ENCODE measurements at places on chromosomes 6 and 20.

- peak; percentile 80 for DNase-seq
Observed at GRCh38 chr6:56938649-56939191, 16.2 kb upstream of the BEND6 start.

DNA sequence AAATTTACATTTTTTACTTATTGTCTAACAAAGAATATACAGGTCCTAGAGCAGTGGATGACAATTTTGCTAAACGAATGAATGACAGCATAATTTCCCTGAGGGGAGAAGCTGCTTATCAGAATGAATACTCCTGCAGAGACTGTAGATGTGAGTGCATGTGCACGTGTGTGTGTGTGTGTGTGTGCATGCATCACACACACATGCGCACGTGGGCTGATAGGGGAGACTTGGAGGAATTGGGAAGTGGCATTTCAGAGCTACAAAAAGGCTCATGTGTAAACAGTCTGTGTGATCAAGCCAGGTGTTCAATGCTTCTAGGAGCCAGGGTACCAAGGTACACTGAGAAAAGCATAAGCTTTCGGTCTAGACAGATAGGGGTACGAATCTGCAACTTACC, 93.5 kb upstream of the SASH1 start:
- no peak for DNase-seq

DNA sequence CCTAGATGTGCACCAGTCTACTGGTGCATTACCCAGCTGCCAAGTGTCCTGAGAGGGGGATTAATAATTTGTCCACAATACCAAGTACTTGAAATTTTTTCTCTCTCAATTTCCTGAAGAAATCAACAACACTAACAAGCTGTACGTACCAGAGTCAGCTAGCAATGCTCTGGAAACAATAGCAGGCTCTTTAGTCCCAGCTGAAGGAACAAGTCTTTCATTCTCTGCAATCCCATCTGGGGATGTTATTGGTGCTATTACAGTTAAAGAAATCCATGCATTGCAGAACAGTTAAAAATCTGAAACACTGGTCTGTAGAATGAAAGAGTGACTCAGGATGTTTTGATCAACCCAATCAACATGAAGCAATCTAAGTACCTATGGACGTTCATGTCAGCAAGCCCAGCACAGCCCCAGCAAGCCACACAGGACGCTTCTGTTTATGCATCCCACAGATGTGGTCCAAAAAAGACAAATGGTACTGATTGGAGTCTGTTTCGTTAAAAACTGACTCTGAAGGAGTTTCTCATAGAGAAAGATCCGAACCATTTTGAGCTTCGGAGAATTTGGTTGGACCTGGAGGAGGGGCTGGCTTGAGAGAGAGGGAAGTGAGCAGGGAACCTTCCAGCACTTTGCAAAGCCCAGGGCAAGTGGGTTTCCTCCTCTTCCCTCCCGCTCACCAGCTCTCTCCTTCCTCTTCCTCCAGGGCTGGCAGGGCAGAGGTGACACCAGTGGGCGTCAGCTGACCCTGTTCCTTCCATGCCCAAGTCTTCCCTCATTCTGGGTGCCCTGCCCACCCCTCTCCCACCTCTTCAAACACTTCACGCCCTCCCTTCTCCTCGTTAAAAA, 11.9 kb downstream of the PRR18 start:
- no peak for DNase-seq

DNA sequence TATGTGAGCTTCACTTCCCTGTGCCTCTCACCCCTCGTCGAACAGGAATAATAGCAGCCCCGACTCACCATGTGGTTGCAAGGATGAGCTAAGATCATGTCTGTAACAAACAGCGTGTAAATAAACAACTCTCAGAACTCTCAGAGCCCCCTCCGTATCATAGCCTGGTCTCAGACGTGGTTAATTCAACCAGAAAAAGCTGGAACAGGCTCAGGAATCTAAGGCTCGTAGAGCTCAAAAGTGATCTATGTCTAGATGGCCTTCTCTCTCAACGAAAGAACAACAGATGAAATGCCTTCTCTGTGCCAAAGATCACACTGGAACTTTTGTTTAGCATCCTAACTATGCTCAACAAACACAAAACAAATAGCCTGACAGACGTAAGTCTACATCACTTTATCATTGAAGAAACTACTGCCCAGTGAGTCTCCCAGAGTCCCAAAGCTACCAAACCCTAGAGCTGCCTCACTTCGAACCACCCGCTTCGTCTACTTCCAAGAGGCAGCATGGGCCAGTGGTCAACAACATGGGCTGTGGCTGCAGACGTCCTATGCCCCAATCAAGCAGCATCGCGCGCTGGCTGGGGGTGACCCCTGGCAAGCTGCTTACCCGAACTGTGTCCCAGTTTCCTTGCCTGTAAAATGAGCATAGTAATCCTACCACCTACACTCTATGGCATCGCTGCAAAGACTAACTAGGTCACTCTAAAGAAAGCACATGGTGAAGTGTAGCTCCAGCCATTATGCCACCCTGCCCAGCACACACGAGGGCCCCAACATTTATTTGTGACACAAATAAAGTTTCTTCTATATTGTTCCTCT, 35.1 kb downstream of the NFATC2 start:
- no peak for DNase-seq

DNA sequence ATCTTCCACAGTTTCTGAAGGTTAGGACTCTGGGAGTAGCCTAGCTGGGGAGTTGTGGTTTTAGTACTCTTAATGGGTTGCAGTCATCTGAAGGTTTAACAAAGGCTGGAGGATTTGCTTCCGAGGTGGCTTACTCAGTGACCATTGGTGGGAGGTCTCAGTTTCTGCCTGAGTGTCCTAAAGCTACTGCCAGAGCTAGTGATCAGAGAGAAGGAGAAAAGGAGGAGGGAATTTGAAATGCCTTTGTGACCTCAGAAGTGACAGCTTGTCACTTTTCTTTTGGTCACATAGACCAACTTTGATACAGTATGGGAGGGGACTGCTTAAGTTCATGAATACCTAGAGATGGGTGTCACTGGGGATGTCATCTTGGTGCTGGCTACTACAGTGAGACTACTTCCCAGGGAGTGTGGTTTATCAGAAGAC, 41.3 kb downstream of the NCOA3 start:
- peak; percentile 29 for DNase-seq

DNA sequence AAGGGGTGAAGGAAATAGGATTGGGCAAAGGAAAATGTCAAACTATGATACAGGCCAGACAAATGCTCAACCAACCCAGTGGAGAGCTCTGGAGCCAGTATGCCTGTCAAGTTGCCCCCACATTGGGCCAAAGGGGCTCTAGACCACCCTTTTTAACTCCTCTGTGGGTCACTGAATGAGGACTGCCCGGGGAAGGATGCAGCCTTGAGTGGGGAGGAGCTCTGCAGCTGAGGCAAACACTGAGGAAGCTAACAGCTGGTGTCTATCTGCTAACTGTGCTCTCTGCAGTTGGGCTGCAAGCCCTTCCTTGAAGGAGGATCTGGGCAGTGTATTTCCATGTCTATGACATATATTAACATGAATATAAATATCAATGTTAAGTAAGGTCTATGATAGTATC, 98.4 kb upstream of the PRSS16 start:
- DNase-seq, result no peak

DNA sequence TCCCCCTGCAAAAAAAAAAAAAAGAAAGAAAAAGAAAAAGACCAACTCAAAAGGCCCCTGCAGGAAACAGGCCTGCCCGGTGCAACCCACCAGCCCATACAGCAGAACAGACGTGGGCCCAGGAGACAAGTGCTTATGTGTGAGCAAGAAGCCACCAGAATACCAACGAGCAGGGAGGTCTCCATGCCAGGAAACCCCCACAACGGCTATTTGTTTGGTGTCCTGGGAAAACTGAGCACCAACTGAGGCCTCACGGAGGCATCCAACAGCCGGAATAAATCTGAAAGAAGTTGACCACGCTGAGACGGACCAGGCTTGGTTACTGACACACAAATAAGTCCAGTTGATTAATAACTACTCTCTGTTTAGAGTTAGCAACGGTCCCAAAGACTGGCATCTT, 29.7 kb downstream of the PTPRT start:
- DNase-seq, result no peak

DNA sequence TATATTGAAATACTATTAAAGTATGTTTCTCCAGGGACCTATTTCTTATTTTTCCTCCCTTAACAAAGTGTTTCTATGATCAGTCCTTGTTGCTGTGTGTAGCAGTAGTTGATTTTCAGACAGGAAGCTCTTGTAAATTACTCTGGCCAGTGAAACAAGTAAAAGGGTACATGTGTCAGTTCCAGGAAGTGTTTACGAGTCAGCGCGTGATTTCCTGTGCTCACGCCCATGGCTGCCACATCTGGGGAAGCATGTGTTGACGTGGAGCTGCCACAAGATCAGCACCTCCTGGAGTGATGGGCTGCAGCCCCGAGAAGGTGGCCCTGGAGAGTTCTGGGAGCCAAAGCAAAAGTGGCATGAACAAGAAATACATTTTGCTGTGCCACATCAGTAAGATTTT, 38.6 kb upstream of the GGTLC1 start:
- DNase-seq, result peak; percentile 30

DNA sequence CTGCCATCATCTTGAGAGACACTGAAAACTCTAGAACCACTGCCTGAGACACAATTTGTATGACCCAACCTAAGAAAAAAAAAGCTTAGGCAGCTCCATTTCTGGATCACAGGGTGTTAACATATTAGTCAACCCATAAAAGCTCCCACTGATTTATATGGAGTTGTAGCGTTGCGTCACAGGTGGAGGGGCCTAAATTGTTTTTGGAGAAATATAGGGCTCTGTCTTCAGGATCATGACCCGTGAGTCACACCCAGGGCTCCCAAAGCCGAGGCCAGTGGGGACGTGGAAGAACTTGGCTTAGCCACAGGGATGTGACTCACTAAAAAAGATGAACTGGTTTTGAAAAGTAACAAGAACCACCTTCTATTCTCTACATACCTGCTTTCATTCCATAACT, 116.5 kb upstream of the BMP2 start:
- no peak for DNase-seq

GRCh38 chr20:37406010-37406998, 60.4 kb downstream of the SRC start:
- DNase-seq, result peak; percentile 53

GRCh38 chr6:90870561-90870960, 283.7 kb upstream of the MAP3K7 start:
- DNase-seq, result peak; percentile 2
